ENCODE measurements at places on chromosomes 3 and 15. TPM values are rescaled to one million over a fixed set of nuclear protein-coding genes. Genes with fewer than 3 reads are reported as not detected.
A peak's percentile ranks its signal among the peaks of the same experiment; 100 is the strongest.

MEGF11 gene
- total RNA-seq = not detected

DNA sequence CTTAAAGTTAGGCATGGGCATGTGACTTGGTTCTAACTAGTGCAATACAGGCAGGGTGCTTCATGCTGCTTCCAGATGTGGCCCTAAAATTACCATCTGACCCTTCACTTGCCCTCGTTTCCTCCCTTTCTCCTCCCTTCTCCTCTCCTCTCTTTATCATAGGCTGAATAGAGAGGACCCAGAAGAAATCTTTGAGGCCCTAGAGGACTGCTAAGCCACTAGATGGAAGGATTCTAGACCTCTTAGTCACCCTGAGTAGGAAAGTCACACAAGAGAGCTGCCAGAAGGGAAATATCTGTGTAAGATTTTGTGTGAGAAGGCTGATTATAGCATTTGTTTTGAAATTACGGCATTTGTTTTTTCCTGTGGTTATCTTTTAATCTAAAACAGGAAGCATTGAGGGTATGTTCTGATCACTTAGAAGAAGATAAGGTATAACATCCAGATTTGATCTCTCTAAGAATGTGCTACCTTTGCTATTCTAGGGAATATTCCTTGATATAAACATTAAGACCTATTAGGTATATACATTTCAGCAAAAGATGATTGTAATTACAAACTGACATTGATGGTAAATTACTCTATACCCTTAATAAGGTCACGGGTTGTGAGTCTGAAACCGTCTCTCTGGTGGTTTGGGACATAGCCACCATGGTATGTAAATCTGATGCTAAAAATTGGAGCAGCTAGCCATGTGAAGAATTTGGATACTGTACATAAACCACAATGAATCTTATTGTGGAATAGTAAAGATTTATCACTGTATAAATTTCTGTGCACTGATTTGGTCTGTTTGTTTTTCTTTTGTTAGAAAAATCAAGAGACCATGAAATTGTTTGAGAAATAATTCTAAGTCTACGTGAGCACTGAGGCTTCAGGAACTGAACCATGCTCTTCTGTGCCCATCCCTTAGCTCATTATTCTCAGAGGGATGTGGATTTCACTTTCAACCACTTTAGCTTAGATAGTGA lies 84.1 kb downstream of the TP63 start:
- no peaks in the 10 kb centered on the region for H3K4me1 ChIP-seq
- no peaks in the 10 kb centered on the region for H3K36me3 ChIP-seq
- no peak overlapping the region for H3K4me3 ChIP-seq
- H3K27ac ChIP-seq = no peak overlapping the region
- no peaks in the 10 kb centered on the region for H3K27me3 ChIP-seq

FANCI gene
- 9.1 TPM for total RNA-seq

DNA sequence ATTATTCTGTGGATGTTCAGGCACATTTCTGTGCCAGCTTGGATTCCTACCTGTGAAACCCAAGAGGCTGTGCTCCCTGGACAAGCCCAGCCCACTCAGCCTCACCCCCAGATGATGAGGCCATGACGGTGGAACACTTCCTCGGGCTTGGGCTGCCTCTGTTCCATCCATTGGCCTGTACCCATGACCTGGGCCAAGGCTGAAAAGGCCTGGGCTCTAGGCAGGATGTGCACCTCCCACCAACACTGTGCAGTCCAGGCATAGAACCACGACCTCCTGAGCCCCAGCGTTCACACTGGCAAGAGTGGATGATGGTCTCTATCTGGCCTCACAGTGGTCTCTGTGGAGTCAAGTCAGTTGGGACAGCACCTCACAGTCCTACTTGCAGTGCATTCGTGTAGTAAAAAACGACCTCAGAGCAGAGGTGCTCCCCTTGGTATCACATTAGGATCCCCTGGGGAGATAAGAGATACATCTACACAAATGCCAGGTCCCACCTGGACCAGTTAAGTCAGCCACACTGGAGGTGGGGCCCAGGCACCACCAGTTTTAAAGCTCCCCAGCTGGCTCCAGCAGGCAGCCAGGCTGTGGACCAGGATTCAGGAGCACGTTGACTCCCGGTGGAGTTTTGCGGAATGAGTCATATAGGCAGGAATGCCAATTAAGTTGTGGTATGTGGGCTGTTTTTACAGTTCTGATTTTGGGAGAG lies 39.0 kb upstream of the IGF1R start:
- H3K4me1 ChIP-seq = no peaks in the 10 kb centered on the region
- no peak overlapping the region for H3K27ac ChIP-seq
- no peak overlapping the region for H3K4me3 ChIP-seq
- no peaks in the 10 kb centered on the region for H3K27me3 ChIP-seq
- no peaks in the 10 kb centered on the region for H3K36me3 ChIP-seq
- DNase-seq = no peak

GRCh38 chr3:188796122-188796631 lies 375.6 kb upstream of the TPRG1 start:
- peaks cover 7% of the 10 kb centered on the region for H3K4me1 ChIP-seq
- no peaks in the 10 kb centered on the region for H3K27me3 ChIP-seq
- no peak overlapping the region for H3K4me3 ChIP-seq
- H3K27ac ChIP-seq = no peak overlapping the region
- peak; percentile 68 for DNase-seq

DNA sequence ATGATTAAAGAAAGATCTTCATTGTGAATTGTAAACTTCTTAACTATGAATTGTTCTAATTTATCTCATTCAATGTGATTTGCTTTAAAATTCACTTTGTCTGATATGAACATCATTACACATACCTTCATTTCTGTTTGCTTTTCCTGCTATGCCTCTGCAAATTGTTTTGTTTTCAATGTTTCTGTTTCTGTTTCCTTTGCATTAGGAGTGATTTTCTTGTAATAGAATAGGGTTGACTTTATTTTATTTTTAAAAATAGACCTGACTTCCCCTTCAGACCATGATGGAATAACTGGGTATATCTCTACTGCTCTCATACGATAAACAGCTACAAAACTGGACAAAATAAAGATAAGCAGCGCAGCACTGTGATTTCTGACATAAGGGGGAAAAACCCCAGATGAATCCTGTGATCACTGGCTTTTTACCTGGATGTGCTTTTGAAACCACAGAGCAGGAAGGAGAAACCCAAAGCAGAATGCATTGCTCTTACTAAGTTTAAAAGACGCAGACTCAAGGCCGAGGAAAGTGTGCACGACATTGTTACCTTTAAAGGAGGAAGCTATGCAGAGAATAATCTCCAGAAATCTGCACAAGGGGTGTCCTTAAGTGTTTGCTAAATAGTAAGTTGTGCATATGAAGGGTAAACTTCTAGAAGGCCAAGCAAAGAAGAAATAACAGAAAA lies 420.2 kb downstream of the TBC1D5 start:
- no peak overlapping the region for H3K27ac ChIP-seq
- H3K36me3 ChIP-seq = no peaks in the 10 kb centered on the region
- H3K4me1 ChIP-seq = no peaks in the 10 kb centered on the region
- DNase-seq = no peak

ADPRH gene
- 13.9 TPM for total RNA-seq

- H3K27me3 ChIP-seq = no peaks in the 10 kb centered on the region
- H3K36me3 ChIP-seq = no peaks in the 10 kb centered on the region
- H3K4me3 ChIP-seq = no peak overlapping the region
- no peaks in the 10 kb centered on the region for H3K4me1 ChIP-seq
- no peak overlapping the region for H3K27ac ChIP-seq
These were observed 172.9 kb upstream of the TSPAN3 start for GRCh38 chr15:77243716-77244401.

DNA sequence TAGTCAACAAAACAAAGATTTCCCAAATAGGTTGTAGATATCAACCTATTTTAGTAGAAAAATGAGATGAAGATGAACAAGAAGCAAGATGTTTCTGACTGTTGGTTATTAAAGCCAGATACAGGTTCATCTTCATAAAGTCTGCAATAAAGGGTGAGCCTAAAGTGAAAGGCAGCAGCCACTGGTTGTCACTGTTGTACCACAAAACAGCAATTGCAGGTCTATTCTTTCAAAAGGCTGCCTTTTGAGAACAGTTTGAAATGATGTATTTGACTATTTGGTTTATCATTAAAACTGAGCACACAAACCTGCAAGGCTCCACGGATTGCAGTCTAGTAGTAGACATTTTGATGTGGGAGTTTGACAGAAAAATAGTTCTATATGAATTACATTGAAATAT lies 543.4 kb downstream of the GBE1 start:
- DNase-seq = no peak
- no peaks in the 10 kb centered on the region for H3K4me1 ChIP-seq
- H3K27me3 ChIP-seq = no peaks in the 10 kb centered on the region
- no peak overlapping the region for H3K4me3 ChIP-seq
- H3K36me3 ChIP-seq = no peaks in the 10 kb centered on the region
- no peak overlapping the region for H3K27ac ChIP-seq

DNA sequence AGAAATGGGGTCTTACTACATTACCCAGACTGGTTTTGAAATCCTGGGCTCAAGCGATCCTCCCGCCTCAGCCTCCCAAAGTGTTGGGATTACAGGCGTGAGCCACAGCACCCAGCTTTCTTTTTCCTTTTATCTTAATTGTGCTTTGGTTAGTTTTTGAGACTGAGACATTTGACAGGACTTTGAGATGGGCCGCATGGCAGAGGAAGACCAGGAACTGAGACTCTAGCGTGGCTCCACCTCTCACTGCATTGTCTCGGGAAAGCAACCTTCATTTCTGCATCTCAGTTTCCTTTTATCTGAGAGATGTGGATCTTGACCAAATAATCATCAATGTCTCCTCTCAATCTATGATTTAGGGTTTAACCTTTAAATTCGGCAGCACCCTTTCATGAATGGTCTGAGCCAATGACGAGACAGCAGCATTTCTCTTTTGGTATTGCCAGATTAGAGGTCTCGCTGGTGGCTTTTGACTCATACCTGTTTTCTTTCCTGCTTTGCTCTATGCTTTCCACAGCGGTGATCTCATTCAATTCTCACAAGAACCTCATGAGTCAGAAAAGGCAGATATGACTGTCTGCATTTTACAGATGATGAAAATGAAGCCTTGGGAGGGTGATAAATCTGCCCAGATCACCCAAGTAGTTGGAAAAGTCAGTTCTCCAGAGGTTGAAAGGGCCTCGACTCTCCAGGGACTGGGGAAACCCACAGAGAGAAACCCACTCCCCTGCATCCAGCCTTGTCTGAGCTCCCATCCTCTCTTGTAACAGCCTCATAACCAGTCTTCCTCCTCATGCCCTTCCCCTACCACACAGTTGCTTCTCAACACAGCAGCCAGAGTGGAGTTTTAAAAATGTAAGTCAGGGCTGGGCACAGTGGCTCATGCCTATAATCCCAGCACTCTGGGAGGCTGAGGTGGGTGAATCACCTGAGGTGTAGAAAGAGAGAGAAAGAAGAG lies 84.8 kb upstream of the FOXB1 start:
- no peaks in the 10 kb centered on the region for H3K36me3 ChIP-seq
- DNase-seq = no peak
- no peaks in the 10 kb centered on the region for H3K4me1 ChIP-seq
- no peaks in the 10 kb centered on the region for H3K27me3 ChIP-seq
- H3K27ac ChIP-seq = no peak overlapping the region

DNA sequence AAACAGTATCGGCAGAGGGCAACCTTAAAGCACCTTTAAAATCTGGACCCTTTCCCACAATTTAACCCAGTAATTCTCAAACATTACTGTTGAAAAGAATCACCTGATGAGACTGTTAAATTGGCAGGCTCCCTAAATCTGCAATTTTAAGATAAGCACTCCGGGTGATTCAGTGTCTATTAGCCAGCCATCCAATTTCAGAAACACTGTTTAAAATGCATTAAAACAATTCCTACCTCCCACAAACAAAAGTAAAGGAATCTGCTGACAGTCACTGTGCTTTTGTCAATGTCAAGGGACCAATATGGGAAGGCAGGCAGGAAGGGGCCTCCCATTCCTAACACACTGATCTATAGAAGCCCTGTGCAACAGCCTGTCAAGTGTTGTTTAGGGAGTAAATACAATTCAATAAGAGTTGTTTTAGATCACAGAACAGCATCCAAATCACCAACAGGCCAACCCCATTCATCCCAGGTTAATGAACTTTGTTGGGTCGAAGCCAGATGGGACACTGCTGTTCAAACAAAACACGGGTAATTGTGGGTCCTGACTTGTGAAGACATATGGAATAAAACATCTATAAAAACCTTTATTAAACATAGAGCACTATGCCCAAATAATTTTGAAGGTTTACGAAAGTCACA lies 21.4 kb downstream of the SIAH2 start:
- no peak overlapping the region for H3K27ac ChIP-seq
- no peak for DNase-seq
- no peaks in the 10 kb centered on the region for H3K27me3 ChIP-seq
- H3K36me3 ChIP-seq = no peaks in the 10 kb centered on the region

PLSCR2 gene
- total RNA-seq = 1.4 TPM

SNX33 gene
- 59.5 TPM for total RNA-seq

GRCh38 chr3:138371070-138371965 lies 22.9 kb downstream of the MRAS start:
- DNase-seq = no peak
- no peaks in the 10 kb centered on the region for H3K27me3 ChIP-seq

GRCh38 chr3:71035314-71035713 lies 548.2 kb downstream of the FOXP1 start:
- no peak for DNase-seq
- no peaks in the 10 kb centered on the region for H3K27me3 ChIP-seq
- peaks cover 21% of the 10 kb centered on the region for H3K4me1 ChIP-seq
- H3K4me3 ChIP-seq = no peak overlapping the region

GRCh38 chr3:128486205-128486628 lies 6.8 kb downstream of the GATA2 start:
- peak; percentile 67 for DNase-seq
- H3K4me3 ChIP-seq = no peak overlapping the region
- no peak overlapping the region for H3K27ac ChIP-seq
- no peaks in the 10 kb centered on the region for H3K27me3 ChIP-seq
- H3K36me3 ChIP-seq = no peaks in the 10 kb centered on the region

DNA sequence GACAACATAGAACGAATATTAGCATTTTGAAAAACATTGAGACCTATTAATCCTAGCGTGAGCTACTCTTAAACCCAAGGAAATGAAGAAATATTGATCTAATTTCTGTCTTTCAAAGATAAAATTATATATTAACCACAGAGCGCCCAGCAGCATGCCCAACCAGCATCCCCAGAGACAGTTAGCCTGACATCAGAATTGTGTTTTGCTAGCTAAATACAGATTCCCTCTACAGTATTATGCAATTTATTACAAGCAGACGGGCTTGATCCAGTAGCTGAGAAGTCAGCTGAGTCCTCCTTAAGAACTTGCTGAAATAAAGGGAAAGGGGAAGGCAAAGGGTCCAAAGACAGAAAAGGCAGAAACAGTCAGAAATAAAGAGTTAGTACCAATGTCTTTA lies 7.2 kb upstream of the TUSC7 start:
- no peak overlapping the region for H3K4me3 ChIP-seq
- H3K36me3 ChIP-seq = no peaks in the 10 kb centered on the region
- DNase-seq = no peak
- no peaks in the 10 kb centered on the region for H3K27me3 ChIP-seq

TMCO5A gene
- total RNA-seq = not detected

- H3K4me3 ChIP-seq = no peak overlapping the region
- no peaks in the 10 kb centered on the region for H3K36me3 ChIP-seq
- no peak for DNase-seq
These were observed 23.3 kb downstream of the POPDC2 start for GRCh38 chr3:119636891-119637611.

GRCh38 chr15:78306176-78306774 lies 6.9 kb upstream of the SKIC8 start:
- no peak for DNase-seq
- no peaks in the 10 kb centered on the region for H3K27me3 ChIP-seq
- H3K4me3 ChIP-seq = no peak overlapping the region

GRCh38 chr15:56957812-56958406 lies 39.5 kb downstream of the TCF12 start:
- no peaks in the 10 kb centered on the region for H3K27me3 ChIP-seq
- no peak overlapping the region for H3K27ac ChIP-seq
- H3K4me3 ChIP-seq = no peak overlapping the region
- DNase-seq = no peak
- no peaks in the 10 kb centered on the region for H3K4me1 ChIP-seq

DAZL gene
- total RNA-seq = not detected

All from aorta (tissue), 5 donors.